Myocyte (in vitro differentiated cells): ENCODE measurements at places on chromosomes 6 and 20. TPM values are rescaled to one million over a fixed set of nuclear protein-coding genes. Genes with fewer than 3 reads are reported as not detected.
A peak's percentile ranks its signal among the peaks of the same experiment; 100 is the strongest.

The SLC17A9 gene
- total RNA-seq = 0.16 TPM in 1 of 2 replicates, not detected in the other

The TBC1D7 gene
- total RNA-seq = 14.7 and 15.2 TPM in 2 replicates

- DNase-seq = peak; percentile 86
Observed at GRCh38 chr20:46568570-46569129, 18.2 kb upstream of the OCSTAMP start.

The ZNF311 gene
- total RNA-seq = 0.32 and 1.5 TPM in 2 replicates

- DNase-seq = peak; percentile 60
Observed at GRCh38 chr6:122869437-122870024, 80.5 kb downstream of the SMPDL3A start.

- no peak for DNase-seq
Observed at GRCh38 chr6:36958775-36959554, 4.4 kb downstream of the PI16 start.
